ENCODE measurements at places on chromosomes 1 and 21.
A peak's percentile ranks its signal among the peaks of the same experiment; 100 is the strongest.

DNA sequence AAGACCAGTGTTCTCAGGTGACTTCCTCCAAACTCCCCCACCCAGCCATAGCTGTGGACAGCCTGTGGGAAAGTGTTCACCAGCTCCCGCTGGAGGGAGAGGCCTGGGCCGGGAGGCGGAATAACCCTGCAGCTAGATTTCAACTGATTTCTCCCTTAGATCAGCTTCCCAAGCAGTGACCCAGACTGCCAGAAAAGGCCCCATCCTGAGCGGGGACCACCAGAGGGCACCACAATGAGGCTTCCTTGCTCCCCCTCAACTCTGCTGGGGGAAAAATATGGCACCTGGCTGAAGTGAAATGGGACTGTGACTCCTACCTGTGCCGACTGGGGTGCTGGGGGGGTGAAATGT, 50.8 kb downstream of the RHBG start:
- DNase-seq, result no peak

DNA sequence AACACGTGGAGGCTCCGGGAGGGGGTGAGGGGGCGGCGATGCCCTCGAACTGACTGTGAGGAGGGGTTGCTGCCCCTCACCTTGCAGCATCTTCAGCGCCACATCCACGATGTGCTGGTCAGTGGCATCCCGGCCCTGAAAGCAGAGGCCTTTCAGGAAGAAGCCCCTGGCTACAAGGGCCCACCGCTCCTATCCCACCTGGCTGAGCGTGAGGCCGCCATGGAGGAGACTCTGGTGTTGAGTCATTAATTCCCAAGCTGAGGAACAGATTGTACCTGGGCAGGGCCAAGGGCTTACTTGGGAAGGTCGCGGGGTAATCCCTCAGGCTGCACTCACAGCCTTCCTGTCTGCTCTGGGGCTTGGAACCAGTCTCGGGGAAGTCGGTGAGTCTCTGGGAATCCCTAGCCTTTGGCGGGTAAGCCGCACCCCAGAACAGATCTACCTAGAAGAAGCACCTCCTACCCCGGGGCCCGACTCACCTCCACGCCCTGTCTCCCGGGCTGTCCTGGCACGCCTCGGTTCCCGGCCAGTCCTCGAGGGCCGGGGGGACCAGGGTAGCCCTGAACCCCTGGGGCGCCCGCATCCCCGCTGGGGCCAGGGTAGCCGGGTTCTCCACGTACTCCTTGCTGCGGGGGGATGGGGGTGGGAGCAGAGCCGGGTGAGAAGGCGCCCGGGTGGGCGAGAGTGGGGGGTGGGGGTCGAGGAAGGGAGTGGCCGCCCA, 13.9 kb downstream of the COL9A2 start:
- no peak for DNase-seq

DNA sequence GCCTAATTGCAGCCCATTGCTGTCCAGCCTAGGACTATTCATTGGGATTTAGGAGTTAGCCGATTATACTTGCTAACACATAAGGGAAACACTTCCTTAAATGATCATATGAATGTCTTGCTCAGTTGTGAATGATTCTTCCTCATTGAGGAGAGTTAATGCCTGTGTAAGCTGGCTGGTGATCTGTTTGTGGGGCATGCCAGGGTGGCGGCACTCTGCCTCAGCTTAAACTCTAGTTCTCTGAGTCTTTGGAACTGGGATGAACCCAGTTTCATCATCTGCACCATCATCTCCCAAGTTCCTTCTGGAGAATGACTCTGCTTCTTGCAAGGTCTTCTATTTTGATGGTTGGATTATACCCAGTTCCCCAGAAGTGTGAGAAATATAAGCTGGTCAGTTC, 23.9 kb upstream of the SLAMF6 start:
- DNase-seq, result no peak

DNA sequence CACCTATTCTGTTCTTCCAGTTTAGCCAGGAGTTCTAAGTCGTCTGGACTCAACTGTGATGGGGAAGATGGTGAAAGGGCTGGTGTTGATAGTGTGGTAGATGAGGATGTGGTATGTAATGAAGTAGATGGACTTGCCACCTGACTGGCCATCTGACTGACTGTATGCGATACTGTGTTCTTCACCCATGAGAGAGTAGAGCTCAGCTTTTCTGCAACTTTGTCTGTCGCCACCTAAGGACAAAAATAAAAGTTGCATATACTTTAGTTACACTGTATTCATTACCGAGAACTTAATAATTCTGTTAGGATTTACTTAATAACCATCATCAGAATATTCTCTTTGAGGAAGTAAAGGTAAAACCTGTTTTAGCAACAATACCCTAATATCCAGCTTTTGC, 48.5 kb downstream of the EVI5 start:
- DNase-seq, result no peak

DNA sequence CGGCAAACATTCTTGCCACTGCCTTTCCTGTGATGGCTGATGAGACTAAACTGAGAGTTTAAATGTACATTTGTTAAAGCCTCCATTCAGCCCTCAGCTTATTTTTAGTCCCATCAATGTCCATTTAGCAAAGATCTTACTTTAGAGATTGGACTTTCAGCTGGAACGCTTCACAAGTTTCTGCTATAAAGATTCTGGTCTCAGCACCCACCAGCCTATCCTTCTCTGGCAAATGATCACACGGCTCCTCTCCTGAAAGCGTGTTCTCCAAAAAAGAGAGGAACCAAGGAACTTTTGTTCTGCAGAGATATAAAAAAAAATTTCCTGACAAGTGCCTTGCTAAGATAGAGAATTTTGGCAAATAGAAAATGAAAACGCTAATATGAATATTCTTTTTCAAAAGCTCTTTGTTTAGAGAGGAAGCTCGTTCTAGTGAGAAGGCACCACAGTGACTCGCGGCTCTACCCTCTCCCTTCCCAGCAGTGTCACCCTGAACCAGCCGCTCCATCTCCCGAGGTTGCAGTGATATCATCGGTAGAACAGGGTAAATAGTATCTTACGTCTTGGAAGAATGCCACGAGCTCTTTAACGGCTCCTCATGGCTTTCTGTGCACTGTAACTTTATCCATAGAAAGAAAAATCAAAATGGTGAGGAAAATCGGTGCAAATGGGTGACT, 200.2 kb downstream of the APP start:
- DNase-seq, result no peak

DNA sequence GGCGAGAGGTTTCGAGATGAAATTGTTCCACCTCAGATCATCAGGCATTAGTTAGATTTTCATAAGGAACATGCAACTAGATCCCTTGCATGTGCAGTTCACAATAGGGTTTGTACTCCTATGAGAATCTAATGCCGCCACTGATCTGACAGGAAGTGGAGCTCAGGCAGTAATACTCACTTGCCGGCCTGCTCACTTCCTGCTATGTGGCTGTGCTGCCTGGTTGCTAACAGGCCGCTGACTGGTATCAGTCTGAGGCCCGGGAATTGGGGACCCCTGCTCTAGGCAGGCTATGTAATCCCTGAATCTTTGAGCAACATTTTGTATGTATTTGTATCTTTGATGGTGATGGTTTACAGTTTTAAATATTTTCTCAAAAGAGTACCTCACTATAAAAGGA, 32.5 kb downstream of the XKR8 start:
- peak; percentile 26 for DNase-seq

GRCh38 chr1:224059897-224060427, 53.9 kb upstream of the FBXO28 start:
- DNase-seq, result no peak

DNA sequence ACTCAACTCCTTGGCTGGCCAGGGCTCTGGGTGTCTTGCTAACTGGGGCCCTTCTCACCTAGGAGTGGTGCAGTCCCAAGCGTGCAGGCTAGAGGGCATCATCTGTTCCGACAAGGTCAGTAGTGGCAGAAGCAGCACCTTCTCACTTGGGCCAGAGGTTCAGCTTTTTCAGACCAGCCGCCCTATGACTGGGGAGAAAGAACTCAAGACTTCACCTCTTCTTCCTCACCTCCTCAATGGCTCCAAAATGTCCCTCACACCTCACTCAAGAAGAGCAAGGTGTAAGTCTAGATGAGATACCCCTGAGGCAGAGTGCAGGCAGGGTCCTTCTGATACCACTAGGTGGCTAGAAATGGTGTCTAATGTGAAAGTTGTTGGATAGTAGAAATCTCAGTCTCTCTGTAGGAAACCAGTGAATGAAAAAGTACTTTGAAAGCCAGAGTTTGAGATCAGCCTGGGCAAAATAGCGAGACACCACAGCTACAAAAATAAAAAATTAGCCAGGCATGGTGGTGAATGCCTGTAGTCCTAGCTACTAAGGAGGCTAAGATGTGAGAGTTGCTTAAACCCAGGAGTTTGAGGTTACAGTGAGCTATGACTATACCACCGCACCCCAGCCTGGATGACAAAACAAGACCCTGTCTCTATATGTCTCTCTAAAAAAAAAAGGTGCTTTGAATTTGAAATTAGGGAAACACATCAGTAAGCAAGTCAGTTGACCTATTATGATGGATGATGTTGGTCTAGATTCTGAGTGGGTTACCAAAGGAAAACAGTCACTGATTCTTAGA, 8.6 kb upstream of the IL20 start:
- DNase-seq, result no peak

- DNase-seq, result no peak
Measured at GRCh38 chr1:56202796-56203492, 376.4 kb downstream of the PLPP3 start.

GRCh38 chr1:98286656-98287055, 365.8 kb upstream of the DPYD start:
- DNase-seq, result no peak

- DNase-seq, result no peak
Measured at GRCh38 chr1:55716151-55716550, 501.0 kb upstream of the USP24 start.

GRCh38 chr1:224069138-224069537, 44.8 kb upstream of the FBXO28 start:
- no peak for DNase-seq

DNA sequence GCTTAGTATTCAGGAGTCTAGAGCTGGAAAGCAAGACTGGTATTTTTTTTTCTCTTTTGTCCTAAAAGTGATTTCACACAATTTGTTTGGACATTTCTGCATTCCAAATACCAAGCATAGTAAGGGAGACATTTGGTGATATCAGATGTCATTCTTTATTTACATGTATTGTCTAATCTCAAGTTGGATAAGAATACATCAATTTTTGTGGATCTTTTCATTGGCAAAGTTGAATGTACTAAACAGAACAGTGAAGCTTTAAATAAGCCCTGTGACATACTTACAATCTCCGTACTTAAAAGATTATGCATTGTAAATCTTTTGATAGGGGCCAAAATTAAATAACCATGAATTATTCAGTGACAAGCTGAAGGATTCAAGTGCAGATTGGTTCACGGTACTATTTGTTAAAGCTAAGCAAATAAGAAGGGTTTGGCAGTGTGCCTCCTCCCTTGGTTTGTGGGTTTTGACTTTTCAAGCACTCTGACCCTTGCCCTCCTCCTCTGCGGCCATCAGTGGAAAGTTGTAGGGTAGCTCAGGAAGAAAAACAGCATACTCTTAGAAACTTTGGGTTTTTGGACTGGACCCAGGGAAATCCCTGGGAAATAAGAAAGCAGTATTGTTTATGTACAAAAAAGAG, 663.7 kb downstream of the ADGRL2 start:
- no peak for DNase-seq

- DNase-seq, result no peak
Measured at GRCh38 chr1:119631433-119632102, 16.5 kb downstream of the ZNF697 start.

DNA sequence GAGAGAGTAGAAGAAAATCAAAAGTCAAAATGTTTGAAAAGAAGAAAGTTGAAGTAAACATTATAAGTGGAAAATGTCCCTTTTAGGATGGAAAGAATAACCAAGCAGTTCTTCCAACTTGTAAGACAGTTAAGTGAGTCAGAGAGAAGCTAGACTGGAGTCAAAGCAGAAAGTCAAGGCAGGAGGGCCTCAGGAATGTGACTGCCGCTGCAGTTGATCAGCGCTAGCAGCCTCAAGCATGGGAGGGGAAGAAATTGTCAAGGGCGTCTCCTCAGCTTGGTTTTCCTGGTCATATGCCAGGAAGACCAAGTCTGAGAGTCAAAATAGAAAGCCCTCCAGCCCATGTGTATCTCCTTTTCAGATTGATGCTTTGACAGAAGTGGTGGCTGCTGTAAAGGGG, 23.2 kb downstream of the HAO2 start:
- no peak for DNase-seq

GRCh38 chr1:18635070-18635577, 4.5 kb downstream of the PAX7 start:
- DNase-seq, result no peak

- DNase-seq, result no peak
Measured at GRCh38 chr1:109787211-109787844, 23.6 kb upstream of the EPS8L3 start.

DNA sequence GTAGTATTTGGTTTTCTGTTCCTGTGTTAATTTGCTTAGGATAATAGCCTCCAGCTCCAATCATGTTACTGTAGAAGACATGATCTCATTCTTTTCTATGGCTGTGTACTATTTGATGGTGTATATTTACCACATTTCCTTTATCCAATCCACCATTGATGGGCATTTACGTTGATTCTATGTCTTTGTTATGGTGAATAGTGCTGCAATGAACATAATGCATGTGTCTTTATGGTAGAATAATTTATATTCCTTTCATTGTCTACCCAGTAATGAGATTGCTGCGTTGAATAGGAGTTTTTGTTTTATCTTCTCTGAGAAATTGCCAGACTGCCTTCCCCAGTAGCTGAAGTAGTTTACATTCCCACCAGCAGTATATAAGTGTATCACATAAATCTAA, 538.8 kb downstream of the LRRIQ3 start:
- no peak for DNase-seq

DNA sequence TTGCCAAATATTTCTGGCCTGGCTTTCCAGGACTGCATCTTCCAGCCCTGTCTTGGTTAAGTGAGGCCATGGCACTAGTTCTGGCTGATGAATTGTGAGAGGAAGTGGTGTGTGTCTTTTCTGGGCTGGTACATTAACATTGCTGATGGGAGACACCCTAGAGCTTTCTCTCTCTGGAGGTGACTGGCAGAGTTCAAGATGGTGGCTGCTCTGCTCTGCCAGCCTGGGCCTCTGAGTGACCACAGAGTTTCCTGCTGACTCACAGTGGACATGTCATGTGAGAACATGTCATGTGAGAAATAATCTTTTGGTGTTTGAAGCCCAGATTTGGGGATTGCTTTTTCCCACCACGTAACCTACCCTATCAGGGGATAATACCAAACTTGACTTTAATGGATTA, 218.0 kb upstream of the KIAA0040 start:
- no peak for DNase-seq

DNA sequence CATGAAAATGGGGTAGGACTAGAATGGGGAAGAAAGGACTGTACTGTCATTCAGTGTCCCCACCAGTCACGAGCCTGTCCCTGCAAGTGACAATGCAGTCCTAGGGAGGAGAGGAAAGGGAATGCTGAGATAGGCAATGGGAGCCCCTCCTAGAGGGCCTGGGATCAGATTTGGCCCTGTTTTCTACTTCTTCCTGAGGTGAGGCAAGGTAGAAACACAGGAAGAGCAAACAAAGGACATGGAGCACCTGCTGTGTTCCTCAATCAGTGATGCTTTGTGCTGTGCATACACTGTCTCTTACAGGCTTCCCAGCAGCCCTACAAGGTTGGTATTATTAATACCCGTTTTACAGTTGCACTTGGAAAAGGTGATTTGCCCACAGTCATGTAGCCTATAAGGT, 6.1 kb downstream of the FABP3 start:
- no peak for DNase-seq
